NCI-H1105 (cell line): ENCODE measurements at places on chromosomes 16 and 17.
A peak's percentile ranks its signal among the peaks of the same experiment; 100 is the strongest.

DNA sequence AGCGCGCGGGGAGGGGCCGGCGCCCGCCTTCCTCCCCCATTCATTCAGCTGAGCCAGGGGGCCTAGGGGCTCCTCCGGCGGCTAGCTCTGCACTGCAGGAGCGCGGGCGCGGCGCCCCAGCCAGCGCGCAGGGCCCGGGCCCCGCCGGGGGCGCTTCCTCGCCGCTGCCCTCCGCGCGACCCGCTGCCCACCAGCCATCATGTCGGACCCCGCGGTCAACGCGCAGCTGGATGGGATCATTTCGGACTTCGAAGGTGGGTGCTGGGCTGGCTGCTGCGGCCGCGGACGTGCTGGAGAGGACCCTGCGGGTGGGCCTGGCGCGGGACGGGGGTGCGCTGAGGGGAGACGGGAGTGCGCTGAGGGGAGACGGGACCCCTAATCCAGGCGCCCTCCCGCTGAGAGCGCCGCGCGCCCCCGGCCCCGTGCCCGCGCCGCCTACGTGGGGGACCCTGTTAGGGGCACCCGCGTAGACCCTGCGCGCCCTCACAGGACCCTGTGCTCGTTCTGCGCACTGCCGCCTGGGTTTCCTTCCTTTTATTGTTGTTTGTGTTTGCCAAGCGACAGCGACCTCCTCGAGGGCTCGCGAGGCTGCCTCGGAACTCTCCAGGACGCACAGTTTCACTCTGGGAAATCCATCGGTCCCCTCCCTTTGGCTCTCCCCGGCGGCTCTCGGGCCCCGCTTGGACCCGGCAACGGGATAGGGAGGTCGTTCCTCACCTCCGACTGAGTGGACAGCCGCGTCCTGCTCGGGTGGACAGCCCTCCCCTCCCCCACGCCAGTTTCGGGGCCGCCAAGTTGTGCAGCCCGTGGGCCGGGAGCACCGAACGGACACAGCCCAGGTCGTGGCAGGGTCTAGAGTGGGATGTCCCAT lies 232.8 kb downstream of the SEC14L1 start:
- no peak for DNase-seq

- no peak for DNase-seq
Measured at GRCh38 chr16:72827866-72828265, 220.1 kb downstream of the ZFHX3 start.

DNA sequence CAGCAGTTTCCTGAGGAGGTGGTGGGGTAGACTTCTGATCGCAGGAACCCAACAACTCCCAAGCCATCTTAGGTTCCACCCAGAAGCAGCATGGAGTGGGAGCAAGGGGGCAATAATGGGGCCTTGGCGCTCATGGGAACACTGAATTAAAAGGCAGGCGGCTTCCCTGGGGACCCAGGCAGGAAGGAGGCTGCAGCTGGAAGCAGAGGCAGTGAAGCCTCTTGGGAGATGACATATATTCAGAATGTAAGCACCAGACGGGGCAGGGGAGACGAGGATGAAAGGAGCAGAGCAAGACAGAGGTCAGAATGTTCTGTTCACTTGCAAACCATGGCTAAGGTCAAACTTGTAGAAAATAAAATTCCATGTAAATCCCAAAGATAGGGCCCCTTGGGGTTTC lies 2.9 kb downstream of the HIGD1B start:
- no peak for DNase-seq

- peak; percentile 27 for DNase-seq
Measured at GRCh38 chr17:39800540-39800939, 62.8 kb downstream of the GRB7 start.

- DNase-seq, result no peak
Measured at GRCh38 chr16:22189473-22190080, 16.5 kb upstream of the EEF2K start.

DNA sequence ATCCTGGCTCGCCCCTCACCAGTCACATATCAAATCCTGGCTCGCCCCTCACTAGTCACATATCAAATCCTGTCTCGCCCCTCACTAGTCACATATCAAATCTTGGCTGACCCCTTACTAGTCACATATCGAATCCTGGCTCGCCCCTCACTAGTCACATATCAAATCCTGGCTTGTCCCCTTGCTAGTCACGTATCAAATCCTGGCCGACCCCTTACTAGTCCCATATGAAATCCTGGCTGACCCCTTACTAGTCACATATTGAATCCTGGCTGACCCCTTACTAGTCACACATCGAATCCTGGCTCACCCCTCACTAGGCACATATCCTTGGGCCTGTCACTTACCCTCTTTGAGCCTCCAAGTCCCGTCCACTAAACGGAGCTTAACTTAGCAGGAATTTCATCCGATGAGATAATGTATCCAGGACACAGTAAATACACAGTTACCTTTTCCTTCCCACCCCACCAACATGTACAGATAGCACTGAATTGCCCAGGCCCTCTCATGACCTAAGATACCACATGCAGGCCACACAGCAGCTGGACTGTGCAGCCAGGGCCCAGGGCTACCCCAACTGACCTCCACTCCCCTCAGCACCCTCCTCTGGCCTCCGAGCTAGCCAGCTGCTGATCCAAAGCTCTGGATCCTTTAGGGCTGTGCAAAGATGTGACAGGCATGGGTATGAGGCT lies 157.8 kb upstream of the RPH3AL start:
- no peak for DNase-seq

GRCh38 chr17:64398320-64398719 lies 7.7 kb upstream of the PECAM1 start:
- no peak for DNase-seq

- DNase-seq, result no peak
Measured at GRCh38 chr17:77606865-77607210, 351.7 kb upstream of the TNRC6C start.
